ENCODE measurements at places on chromosomes 4 and X. TPM values are rescaled to one million over a fixed set of nuclear protein-coding genes. Genes with fewer than 3 reads are reported as not detected.
A peak's percentile ranks its signal among the peaks of the same experiment; 100 is the strongest.

Gene QDPR
- 2.5 TPM for total RNA-seq

Gene SSX3
- total RNA-seq, result not detected

Gene ALB
- not detected for total RNA-seq

DNA sequence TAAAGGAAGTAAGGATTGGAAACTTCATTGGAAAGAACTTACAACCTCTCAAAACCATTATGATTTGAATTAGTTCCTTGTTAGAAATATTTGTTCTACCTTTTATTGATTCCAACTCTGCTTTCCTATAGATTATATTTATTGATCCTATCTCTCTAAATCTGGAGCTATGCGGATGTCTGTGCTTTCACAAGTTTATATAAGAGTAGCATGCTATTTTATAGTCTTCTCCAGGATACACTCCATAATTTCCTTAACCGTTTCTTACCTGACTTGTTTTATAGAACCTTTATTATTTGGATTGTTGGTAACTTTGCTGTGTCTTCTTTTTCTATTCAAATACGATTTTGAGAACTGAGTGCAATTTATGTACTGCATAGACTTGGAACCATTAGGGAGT, 668.1 kb downstream of the RAPGEF2 start:
- DNase-seq, result no peak

DNA sequence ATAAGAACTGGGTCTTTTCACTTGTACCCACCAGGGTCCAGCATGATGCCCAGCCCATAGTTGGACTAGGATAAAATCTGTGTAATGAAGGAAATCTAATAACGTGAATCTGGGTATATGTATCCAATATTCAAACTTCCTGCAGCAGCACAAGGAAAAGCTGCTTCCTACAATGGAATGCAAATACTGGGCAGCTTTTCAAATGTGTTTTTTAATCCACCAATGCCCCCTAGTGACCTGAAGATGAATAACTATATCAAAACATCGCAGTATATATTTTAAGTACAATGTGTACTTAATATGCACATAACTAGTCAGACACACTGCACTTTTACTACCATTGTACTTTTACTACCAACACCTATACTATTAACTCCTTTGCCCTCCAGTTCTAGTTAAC, 5.3 kb downstream of the APOO start:
- peak; percentile 50 for DNase-seq

DNA sequence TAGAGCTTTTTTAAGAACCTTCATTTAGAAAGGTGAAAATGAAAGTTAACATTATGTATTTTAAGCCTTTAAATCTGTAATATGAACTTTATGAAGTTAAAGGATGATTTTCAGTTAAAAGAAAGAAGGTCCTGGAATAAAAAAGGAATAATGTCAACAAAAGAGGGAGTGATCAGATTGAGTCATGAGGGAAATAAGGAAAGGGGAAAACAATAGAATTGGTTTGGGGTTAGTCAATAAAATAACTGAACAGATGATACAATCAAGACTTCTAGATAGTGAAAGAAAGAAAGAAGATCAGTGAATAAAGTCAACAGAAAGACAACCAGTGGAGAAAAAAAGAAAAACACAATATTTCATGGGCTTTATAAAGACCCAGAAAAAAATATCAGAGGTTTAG, 291.6 kb upstream of the ARSJ start:
- DNase-seq, result no peak

GRCh38 chr4:7659429-7660175, 224.9 kb upstream of the PSAPL1 start:
- DNase-seq, result no peak

- DNase-seq, result no peak
Measured at GRCh38 chr4:24248674-24249630, 335.4 kb downstream of the DHX15 start.

DNA sequence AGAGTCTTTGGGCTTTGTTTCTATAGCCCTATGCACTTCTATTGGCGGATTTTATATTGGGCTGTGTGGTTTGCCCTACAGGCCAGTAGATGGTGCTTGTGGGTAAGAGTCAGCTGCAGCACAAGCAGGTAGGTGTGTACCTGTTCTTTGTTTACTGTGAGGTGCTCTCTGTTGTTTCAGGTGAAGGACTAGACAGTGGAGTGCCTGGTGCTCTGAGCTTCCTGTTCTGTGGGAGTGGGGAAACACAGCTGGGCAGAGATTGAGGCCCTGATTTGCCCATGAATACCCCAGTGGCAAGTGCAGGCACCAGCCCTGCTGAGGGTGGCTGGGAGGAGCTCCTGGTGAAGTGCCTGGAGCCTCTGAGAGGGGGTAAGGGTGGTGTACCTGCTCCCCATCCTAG, 26.3 kb upstream of the UCP1 start:
- peak; percentile 73 for DNase-seq

DNA sequence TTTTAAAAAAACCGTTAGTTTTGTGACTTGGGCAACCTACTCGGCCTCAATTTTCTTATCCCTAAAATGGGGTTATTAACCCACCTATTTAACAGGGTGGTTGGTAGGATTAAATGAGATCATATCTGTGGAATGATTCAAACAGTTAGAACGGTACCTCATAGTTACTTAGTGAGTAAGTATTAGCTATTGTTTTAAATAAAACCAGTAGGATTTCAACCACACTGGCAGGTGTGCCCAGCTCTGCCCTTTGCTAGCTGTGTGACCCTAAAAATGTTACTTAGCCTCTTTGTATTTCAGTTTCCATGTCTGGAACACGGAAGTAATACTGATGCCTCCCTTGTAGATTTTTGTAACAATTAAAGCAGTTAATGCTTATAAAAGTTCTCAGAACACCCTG, 225.8 kb upstream of the SPRY1 start:
- no peak for DNase-seq

- DNase-seq, result peak; percentile 11
Measured at GRCh38 chrX:65601530-65602220, 65.8 kb upstream of the MSN start.

GRCh38 chr4:7382634-7383014, 52.1 kb downstream of the PSAPL1 start:
- DNase-seq, result no peak

DNA sequence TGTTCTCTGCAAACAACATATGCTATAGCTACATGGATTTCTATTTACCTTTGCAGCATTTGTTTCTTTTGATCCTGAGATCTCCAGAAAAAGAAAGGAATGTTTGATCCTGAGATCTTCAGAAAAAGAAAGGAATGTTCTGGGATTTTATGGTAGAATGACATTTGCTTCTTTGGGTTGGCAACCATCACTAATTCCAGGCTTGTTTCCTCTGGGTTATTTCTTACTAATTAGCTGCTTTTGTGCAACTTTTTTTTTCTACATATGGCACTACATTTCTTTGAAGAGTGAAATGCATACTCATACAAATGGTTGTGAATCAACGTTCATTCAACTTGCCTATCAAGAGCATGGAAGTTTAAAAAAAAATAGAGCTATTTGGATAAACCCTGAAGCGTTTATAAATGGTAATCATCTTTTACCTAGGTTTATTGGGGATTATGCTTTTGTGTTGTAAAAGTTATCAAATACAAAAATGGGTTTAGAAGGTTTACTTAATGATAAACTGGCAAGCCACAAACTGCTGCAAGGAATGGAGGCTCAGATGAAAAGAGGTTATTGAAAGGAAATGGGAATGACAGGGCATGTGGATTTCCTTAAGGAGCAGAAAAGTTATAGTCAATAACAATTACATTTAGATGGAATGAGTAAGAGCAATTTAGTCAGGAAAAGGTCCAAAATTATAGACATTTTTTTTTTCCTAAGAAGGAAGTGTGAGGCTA, 95.6 kb upstream of the PCDH18 start:
- DNase-seq, result no peak

Data from OCI-LY7 (cell line).